A549 treated with DMSO at 1 μM for 4 hours (cell line): ENCODE measurements at places on chromosomes 12 and 14. TPM values are rescaled to one million over a fixed set of nuclear protein-coding genes. Genes with fewer than 3 reads are reported as not detected.

Gene KRT77
- not detected in 5 replicates for total RNA-seq

Gene CHGA
- total RNA-seq, result 0.91 to 2.0 TPM (median 1.8 TPM) in 5 replicates

Gene P3H3
- total RNA-seq, result 24.8 to 31.7 TPM (median 26.6 TPM) in 5 replicates

Gene EXOC5
- 32.4 to 55.7 TPM (median 45.2 TPM) in 5 replicates for total RNA-seq

Gene RNU4-1
- not detected in 5 replicates for total RNA-seq

Gene ACSS3
- 0.03 to 0.07 TPM in 2 of 5 replicates, not detected in the others for total RNA-seq

Gene KRT3
- total RNA-seq, result 0.05 to 0.07 TPM (median 0.05 TPM) in 3 of 5 replicates, not detected in the others

Gene DEPDC4
- total RNA-seq, result 1.3 to 2.0 TPM (median 1.4 TPM) in 5 replicates

Gene ESRRB
- total RNA-seq, result 0.20 to 0.36 TPM (median 0.20 TPM) in 5 replicates

Gene AKAP3
- 0.07 to 0.27 TPM (median 0.17 TPM) in 4 of 5 replicates, not detected in the other for total RNA-seq

Gene NPC2
- 208 to 323 TPM (median 247 TPM) in 5 replicates for total RNA-seq

Gene ZNF385A
- total RNA-seq, result 12.8 to 22.1 TPM (median 18.3 TPM) in 5 replicates

Gene OTOGL
- total RNA-seq, result 0.01 to 0.04 TPM in 2 of 5 replicates, not detected in the others

Gene PLEKHH1
- 3.6 to 4.6 TPM (median 4.5 TPM) in 5 replicates for total RNA-seq

Gene PRDM4
- 20.9 to 22.4 TPM (median 21.1 TPM) in 5 replicates for total RNA-seq

Gene TXNDC16
- total RNA-seq, result 0.82 to 1.9 TPM (median 1.2 TPM) in 5 replicates

Gene OSBPL8
- 13.6 to 24.5 TPM (median 22.5 TPM) in 5 replicates for total RNA-seq

Gene PRPH
- 0.52 to 1.2 TPM (median 0.83 TPM) in 5 replicates for total RNA-seq
